ENCODE measurements at places on chromosomes 6 and 20.

GRCh38 chr6:13668291-13668928, 43.2 kb downstream of the RANBP9 start:
- DNase-seq, result no peak

DNA sequence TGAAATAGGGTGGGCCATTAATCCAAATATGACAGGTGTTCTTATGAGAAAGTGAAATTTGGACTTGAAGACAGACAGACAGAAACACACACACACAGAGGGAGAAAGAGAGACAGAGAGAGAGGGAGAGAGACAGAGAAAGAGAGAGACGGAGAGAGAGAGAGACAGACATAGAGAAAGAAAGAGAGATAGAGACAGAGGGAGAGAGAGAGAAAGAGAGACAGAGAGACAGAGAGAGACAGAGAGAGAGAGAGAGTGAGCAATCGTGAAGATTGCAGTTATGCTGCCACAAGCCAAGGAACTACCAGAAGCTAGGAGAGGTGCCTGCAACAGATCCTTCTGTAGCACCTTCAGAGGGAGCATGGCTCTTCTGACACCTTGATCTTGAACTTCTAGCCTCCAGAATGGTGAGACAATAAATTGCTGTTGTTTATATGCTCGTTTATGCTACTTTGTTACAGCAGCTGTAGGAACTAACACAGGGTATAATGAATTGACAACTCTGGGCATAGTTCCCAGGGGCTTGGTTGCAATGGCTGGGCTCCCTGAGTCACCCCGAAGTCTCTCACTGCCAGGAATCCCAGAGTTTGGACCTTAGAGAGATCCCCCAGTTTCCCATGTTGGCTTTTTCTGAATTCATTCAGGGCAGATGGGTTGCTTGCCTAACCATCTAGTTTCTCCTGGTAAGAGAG, 44.7 kb upstream of the ECI2 start:
- DNase-seq, result no peak

GRCh38 chr6:27591699-27592480, 119.0 kb upstream of the ZNF184 start:
- no peak for DNase-seq

GRCh38 chr20:36061754-36062153, 92.8 kb upstream of the EPB41L1 start:
- no peak for DNase-seq

GRCh38 chr6:129576456-129576855, 133.5 kb downstream of the ARHGAP18 start:
- no peak for DNase-seq

Measured in stimulated activated CD8-positive, alpha-beta memory T cell treated with anti-CD3 and anti-CD28 coated beads, Interleukin-4, amount 100 ng/mL, for 1 hour (primary cell).